ENCODE measurements at places on chromosomes 7 and 10.

DNA sequence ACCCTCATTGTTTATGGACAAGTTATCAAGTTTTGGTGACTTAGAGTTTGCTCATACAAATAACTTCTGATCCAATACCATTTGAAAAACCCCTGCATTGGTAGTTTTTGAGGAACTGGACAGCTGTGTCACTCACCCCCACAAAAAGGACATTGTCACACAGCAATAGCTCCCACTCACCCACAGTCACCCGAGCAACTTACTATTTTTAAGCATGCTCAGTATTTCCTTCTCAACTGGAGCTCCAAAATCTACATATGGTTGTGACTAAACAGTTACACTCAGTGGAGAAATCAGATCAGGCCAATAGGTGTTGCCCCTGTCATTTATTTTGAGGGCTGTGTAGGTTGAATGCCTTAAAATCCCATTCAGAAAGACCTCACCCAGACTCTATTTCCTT, 165.2 kb upstream of the AUTS2 start:
- DNase-seq = no peak

GRCh38 chr7:51459809-51460208, 143.2 kb upstream of the COBL start:
- DNase-seq = no peak

DNA sequence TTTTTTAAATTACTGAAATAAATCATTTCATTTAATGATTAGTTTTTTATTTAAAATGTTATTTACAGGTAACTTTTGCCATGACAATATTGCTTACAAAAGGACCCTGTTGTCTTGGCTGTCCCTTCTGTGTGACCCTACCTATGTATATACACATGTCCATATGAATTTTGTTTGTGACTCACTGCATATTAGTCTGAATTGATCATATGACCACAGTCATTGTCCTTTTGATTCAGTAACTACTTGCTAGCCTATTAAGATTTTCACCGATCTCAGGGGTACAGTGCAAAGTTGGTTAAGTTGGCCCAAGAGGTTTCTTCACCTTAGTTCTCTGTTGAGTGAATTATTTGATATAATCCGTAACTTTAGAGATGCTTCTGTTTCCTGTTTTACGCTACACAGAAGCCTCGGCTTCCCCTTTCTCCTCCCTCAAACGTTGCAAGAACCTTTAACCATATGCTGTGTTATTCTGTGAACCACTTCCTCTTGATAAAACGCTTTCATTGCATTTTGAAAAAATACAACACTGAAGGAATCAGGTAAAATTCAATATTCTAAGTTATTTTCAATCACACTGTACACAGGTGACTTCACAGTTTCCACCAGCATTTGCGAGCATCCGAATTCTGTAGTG, 43.9 kb downstream of the APBB1IP start:
- no peak for DNase-seq

DNA sequence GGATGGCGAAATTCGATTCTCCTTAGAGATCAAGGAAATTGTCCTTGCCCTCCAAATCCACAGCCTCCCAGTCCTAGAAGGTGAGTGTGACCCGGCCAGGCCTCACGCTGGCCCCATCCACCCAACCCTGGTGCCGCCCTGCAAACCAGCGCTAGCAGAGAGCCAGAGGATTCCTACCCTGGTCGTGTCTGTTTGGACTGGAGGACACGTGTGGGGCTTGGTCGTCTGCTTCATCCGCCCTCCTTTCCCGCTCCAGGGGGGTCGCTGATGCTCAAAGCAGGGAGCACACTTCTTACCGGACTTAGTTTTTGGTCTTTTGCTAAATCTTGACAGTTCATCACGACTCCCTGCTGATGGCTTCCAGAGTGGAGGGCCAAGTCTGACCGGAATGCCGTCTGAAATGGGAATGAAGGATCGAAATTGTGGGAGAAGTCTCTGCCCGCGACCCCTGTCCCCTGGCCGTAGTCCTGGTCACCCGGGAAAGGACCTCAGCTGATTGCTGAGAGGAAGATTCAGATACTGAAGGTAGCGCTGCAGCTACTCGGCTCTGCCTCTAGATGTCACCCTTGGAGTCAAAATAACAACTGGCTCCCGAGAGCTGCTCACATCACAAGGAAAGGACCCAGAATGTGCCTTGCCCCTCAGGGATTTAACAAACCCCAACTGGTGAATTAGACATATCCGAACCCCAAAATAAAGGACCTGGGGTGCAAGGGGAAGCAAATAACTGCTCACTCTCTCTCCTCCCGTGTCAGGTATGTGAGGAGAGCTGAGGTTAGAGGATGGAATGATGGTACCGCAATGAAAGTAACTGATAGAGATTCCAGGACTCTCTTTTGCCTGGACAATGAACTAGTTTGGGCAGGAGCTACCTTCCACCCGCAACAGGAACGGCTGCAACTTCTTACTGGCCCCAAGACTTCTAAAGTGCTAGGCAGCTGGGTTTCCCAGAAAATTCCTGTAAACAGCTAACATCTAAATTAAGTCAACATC, 23.5 kb upstream of the ORC5 start:
- no peak for DNase-seq

- no peak for DNase-seq
These were observed 101.4 kb downstream of the TBXAS1 start for GRCh38 chr7:139930286-139930965.

DNA sequence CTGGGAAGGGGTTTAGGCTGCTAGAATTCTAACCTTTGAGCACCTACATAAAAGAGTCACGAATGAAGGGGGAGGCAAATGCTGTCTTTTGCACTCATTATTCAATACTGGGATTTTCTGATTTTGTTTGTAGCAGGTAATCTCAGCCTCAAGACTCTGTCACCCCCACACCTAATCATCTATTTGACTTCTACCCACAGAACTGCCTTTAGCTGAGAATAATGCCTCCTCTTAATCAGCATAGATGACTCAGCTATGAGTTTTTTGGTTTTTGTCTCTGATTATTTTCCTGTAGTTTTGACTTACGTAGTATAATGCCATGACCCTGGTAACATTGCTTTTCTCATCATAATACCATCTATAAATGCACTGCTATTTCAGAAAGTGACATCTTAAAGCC, 42.7 kb upstream of the CACNB2 start:
- DNase-seq = no peak

DNA sequence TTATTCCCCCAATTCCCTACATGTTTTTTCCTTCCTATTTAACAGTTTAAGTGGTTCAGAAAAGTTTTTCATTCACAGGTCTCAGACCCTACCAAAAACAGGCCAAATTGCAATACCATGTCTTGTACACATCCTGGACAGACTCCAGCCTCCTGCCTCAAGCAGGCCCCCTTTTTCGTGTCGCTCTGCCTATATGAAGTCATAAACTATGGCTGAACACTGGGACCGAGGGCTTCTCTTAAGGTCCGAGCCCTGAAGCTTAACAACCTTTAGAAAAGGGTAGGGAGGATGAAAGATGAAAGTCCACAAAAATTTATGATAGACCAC, 1.4 kb downstream of the FBXW4 start:
- DNase-seq = no peak

GRCh38 chr10:5041471-5042023, 37.9 kb upstream of the AKR1C2 start:
- DNase-seq = no peak

DNA sequence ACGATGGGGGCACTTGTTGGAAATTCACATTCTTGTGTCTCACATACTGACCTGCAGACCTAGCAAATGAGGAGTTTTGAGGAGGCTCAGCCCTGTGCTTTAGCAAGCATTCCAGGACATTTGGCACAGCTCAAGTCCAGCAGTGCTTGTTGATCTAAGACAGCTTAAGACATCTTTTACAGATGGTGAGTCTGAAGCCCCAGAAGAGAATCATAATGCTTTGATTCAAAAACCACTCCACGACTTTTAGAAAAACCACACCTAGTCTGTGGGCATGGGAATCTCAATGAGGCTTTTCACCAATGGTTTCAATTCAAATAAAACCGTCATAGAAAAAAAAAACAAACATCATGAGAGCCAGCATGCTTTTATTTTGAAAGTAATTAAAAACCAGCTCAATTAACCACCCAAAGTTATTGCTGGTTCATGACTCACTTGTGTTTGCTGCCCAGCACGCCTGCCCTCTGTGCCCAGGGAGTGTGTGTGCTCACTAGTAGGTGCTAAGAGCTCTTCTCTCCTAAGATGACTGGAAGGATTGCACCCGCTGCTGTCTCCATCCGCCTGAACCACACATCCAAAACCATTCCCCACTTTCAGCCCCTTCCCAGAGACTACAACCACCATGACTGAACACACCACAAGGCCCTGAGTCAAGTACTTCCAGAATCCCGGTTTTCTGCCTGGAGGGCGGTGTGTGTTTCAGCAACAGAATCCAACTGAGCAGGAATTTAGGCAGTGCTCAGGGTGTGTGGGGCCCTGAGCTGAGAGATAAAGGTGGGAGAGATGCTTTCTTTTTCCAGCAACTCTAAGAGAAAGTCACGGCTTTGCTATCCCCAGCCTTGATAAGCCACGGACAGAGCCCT, 130.2 kb upstream of the ADAM12 start:
- no peak for DNase-seq

GRCh38 chr10:2920168-2920567, 147.2 kb upstream of the PFKP start:
- no peak for DNase-seq

GRCh38 chr10:22478555-22479334, 133.4 kb downstream of the SPAG6 start:
- DNase-seq = no peak

DNA sequence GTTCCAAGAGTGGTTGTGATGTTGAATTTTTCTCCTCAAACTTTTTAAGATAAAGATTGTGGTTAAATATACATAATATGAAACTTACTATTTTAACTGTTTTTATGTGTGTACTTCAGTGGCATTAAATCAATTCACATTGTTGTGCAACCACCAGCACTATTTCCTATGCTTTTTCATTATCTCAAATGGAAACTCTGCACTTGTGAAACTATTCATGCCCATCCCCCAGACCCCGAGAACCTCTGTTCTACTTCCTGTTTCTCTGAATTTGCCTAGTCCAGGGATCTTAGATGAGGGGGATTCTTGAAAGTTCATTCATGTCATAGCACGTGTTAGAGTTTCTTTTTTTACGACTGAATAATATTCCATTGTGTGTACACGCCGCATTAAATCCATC, 67.0 kb downstream of the WDR37 start:
- no peak for DNase-seq

GRCh38 chr7:155377838-155378579, 79.9 kb upstream of the EN2 start:
- DNase-seq = no peak
